IMR-90 (cell line): ENCODE measurements at places on chromosomes 7 and 10. TPM values are rescaled to one million over a fixed set of nuclear protein-coding genes. Genes with fewer than 3 reads are reported as not detected.

- DNase-seq, result no peak
- H3K36me3 ChIP-seq, result no peaks in the 10 kb centered on the region
- no peak overlapping the region for H3K4me3 ChIP-seq
- H3K4me1 ChIP-seq, result no peaks in the 10 kb centered on the region
Observed at GRCh38 chr7:155811560-155811894, 736 bp downstream of the SHH start.

GRCh38 chr7:117666031-117666430 lies 186.2 kb downstream of the CFTR start:
- peaks cover 19% of the 10 kb centered on the region for H3K4me1 ChIP-seq
- peak overlapping the region; percentile 51; the same call in 1 of the 2 replicates for H3K27ac ChIP-seq
- H3K4me3 ChIP-seq, result no peak overlapping the region
- H3K36me3 ChIP-seq, result no peaks in the 10 kb centered on the region
- H3K27me3 ChIP-seq, result no peaks in the 10 kb centered on the region

GRCh38 chr10:60372436-60372835 lies 17.2 kb downstream of the ANK3 start:
- peaks cover 2% of the 10 kb centered on the region for H3K4me1 ChIP-seq
- H3K36me3 ChIP-seq, result no peaks in the 10 kb centered on the region
- no peaks in the 10 kb centered on the region for H3K27me3 ChIP-seq
- no peak overlapping the region for H3K4me3 ChIP-seq
- DNase-seq, result no peak

The TPST1 gene
- total RNA-seq, result 49.7 and 58.6 TPM in 2 replicates

The SEC61G gene
- total RNA-seq, result 387 and 3,014 TPM in 2 replicates
